CD4-positive, CD25-positive, alpha-beta regulatory T cell (primary cell): ENCODE measurements at places on chromosomes 5 and 9. TPM values are rescaled to one million over a fixed set of nuclear protein-coding genes. Genes with fewer than 3 reads are reported as not detected.

The SSBP2 gene
- 43.0 TPM for polyA plus RNA-seq

- DNase-seq: no peak
Measured at GRCh38 chr9:133835262-133835901, 97.2 kb upstream of the SARDH start.

The ELL2 gene
- polyA plus RNA-seq: 3.7 TPM

DNA sequence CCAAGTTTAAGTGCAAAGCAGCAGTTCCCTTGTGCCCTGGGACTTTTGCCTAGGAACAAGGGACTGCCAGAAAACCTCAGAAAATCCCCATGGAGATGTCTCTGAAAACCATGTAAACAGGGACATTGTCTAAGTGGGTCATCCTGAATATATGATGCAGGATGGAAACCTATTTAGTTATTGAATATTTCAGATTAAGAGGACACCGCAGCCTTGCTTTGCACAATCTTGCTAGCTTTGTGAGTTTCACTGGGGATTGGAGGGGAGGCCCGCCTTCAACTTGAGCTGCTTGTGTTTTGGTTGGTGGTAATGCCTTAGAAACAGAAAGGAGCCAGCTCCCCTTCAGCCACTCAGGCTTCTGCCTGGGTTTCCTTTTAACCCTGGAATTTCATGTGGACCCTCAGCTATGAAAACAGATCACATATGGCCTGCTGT, 112.8 kb downstream of the C9orf152 start:
- no peak for DNase-seq
